ENCODE measurements at places on chromosomes 5 and 9.

GRCh38 chr9:87991151-87991870, 17.0 kb upstream of the CDK20 start:
- no peak for DNase-seq

GRCh38 chr5:88268385-88269184, at the start of gene TMEM161B:
TSS of gene TMEM161B (minus strand) at chr5:88268845. CDS start at chr5:88268723, 122 bp downstream.
- peak; percentile 87 for DNase-seq

DNA sequence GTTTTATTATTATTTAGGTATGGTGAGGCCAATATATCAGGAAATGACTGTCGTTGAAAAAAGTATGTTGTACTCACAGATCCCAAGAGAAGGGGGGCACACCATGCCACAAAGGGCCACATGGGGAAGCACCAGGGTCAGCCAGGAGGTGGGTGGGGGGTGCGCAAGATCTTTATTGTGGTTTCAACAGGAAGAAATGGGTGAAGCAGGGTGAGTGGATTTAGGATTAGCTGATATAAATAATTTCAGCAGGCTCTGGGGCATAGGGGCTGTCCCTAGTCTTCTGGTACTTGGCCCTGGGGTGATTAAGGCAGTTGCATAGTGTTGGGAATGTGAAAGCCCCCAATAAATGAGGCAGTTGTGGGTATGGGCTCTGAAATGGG, 8.6 kb downstream of the PDCD1LG2 start:
- peak; percentile 43 for DNase-seq

DNA sequence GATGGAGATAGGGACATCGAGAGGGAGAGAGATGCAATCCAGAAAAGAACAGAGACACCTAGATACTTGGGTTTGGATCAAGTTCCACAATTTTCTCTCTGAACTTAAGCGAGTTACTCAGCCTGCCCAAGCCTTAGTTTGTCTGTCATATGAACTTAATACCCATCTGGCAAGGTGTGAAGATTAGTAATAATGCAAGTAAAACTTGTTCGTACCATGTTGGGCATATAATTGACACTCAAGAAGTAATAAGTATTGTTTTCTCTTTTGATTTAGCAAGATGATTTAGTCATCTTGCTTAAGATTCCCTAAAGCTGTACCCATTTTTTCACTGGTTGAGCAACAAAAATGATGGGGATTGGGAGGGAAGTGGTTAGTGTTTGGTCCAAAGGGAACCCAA, 7.5 kb downstream of the RABGAP1 start:
- no peak for DNase-seq

- no peak for DNase-seq
Measured at GRCh38 chr5:60698336-60698735, 1.6 kb downstream of the DEPDC1B start.

DNA sequence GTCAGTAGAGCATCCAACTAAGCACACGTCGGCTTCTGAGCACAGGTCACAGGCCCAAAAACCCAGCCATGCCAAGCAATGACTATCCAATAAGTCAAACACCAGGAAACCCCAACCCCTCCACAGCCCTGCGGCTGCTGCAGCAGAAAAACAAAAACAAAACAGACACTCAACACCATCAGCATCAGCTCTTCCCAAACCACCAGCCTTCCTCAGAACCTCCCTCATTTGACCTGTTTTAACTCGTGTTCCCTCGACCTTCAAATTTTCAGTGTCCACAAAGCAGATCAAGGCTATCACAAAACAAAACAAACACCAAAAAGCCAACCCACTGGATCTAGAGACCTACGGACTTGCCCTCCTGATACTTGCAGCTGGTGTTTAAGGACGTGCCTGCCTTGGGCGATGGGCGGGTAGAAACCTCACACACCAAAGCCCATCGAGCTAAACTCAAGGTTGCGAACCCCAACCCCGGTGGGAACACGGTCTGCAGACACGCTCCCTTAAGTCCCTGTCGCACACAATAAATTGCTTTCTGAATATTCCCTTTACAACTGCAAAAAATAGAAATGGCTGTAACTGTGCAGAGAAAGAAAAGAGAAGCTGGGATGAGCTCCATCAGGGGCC, 247.1 kb upstream of the ANKRD55 start:
- peak; percentile 5 for DNase-seq

DNA sequence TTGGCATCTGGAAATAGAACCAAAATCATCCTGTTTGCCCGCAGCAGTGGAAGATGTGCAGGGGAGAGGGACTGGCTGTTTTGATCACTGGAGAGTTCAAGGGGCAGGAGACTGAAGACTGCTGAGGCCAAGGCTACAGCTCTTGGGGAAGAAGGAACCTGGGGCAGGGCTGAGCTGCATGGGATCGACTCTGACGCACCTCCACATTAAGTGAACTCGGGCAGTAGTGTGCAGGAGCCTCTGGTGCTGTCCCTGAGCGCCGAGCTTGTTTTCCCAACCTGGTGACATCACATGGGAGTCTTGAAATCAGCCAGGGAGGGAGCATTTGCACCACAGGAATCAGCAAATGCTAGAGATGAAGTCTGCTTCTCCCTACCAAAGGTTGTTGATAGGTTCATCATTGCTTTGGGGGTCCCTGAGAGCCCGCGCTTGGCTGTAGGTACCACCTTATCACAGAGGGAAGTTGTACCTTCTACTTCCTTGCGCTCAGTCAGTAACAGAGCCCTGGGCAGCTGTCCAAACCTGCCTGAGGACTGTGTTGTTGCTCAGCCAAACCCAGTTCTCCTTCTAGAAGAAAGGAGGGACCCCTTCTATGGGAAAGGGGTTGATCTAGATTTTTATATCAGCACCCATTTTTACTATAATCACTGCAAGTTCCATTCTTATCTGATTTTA, 52.3 kb upstream of the CTSL start:
- DNase-seq = no peak

- no peak for DNase-seq
Measured at GRCh38 chr9:133227242-133227860, 18.3 kb upstream of the OBP2B start.

DNA sequence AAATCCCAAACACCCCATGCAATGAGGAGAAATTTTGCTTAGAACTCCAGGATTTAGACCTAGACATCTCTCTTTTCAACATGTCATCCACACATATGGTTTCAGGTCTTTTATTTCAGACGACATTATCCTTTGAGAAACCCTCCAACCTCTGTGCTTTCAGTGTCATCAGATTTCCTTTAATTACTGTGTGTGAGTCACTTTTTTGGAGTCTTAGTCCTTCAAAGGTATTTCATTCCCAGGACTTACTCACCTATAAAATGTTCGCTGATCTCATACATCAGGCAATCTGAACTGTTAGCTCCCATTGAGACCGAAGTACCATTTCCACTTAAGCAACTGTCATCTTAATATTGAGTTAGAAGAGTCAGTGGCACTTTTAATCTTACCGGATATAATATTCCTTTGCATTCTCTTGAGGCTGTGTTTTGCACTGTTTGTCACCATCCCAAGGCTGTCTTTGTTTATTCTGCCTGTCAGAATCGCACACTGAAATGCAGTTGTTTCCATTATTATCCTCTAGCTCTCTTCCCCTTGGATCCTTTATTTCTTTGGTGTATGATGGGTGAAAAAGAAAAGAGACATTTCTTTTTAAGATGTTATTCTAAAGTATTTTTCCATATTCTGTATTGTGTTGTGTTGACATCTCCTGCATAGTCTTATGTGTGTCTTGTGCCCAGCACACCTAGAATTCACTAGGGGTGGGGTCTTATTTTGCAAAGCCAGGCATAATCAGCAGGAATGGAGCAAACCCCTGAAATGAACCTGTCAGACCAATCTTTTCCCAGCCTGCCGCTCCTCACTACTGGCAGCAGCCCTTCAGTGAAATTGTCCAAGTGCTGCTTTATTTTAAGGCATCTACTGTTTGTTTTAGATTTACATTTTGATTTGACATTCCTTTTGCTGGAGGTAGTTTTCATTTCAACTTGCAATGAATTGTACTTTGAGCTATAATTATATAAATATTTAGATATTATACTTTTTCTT, 155.4 kb downstream of the PAM start:
- no peak for DNase-seq

DNA sequence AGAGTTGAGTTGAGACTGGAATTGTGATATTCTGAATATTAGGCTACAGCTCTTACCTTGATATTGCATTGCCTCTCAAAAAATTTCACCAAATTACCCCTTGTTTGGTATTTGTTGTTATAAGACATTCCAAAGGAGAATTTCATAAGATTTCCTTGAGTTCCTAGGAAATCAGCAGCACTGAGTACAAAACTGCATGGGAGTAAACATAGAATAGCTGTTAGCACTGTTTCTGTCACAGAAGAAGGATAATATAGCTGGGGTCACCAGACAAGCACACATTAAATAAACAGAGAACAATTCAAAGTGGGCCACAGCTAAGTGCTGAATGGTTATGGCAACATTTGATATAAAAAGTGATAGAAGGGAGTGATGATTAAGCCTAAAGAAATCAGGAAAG, 724.3 kb downstream of the PRELID2 start:
- DNase-seq = no peak

GRCh38 chr9:137302118-137302448, at the start of gene NRARP:
TSS of gene NRARP (minus strand) at chr9:137302271. CDS start at chr9:137301928, 343 bp downstream.
- DNase-seq = peak; percentile 91

DNA sequence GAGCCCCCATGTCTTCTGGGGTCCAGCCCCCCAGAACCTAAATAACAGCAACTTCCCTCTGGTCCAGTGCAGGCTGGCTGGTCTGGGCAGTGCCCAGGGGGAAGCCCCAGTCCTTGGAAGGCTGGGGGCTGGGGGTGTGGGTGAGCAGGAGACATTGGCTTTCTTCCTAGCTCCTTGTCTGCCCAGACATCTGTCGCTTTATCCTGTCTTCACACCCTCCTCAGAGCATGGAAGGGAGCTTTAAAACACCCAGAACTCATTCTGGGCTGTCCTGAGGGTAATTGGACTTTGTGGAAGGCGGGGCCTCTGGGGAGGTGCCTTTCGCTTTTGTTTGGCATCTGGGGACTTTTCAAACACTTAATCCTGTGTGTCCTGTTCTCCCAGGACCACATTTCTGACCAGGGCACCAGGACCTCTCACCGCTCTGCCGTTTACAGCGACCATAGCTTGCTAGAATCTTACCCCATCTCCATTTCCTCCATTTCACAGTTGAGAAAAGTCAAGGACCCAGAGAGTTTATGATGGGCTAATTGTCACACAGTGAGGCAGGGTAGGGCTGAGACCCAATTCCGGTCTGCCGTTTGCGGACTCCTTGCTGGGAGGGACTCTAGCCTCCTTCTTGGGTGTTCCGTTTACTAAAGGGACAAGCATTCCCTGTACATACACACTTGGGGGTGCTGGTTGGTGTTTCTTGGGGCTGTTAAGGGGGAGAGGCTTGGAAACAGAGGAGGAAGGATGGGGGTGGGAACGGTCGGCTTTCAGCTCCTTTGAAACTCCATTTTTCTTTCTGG, 1.1 kb downstream of the GSN start:
- DNase-seq = no peak

DNA sequence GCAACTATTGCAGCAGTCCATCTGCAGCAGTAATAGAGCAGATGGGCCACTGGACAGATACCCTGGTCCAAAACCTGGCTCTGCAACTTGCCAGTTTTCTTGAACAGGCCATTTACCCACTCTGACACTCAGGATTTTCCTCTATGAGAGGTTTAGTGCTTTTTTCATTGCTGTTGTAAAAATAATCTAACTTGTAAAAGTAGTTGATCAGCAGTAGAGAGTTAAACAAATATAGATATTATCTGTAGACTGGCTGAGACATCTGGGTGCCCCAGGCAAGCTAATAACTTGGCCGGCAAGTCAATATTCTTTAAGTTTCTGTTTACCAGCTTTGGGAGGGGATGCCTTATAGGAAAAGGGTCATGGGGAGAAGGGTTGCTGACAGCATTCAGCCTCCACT, 4.1 kb downstream of the DAPK1 start:
- no peak for DNase-seq

GRCh38 chr5:165015547-165015946, 1510.1 kb downstream of the MAT2B start:
- no peak for DNase-seq

DNA sequence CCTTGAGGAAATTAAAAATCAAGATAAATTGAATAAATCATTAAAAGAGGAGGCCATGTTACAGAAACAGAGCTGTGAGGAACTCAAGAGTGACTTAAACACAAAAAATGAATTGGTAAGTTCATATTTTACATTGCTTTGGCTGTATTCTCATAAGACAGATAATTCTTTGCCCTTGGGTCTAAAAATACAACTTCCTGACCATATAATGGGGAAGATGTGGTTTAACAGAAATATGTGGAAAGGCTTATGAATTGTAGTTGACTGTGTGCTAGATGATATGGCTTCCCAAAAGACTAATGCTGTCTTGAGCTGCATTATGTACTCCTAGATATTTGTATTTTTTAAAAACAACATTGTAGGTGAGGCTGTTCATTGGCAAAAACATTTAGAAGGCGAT, 33.1 kb downstream of the CNTRL start:
- no peak for DNase-seq
